Putamen (tissue), 1 donor: ENCODE measurements at places on chromosomes 4 and X.

- DNase-seq: no peak
These were observed 62.7 kb downstream of the SH3RF1 start for GRCh38 chr4:169208090-169208455.

DNA sequence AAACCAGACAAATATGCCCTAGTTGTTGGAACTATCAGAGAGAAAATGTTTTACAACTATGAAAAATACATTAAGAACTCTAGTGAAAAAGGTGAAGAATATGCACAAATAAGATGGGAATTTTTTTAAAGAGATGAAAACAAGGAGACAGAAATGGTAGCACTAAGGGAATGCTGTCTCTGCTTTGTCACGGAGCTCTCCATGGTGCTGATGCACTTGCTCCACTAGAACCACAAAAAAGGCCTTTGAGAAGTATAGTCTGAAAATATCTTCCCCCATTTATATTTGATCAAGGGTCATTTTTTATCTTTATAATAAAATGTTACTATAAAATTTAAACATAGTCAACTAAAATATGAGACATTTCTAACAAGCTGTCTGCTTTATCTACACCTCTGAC, 1655.5 kb upstream of the AGA start:
- no peak for DNase-seq

DNA sequence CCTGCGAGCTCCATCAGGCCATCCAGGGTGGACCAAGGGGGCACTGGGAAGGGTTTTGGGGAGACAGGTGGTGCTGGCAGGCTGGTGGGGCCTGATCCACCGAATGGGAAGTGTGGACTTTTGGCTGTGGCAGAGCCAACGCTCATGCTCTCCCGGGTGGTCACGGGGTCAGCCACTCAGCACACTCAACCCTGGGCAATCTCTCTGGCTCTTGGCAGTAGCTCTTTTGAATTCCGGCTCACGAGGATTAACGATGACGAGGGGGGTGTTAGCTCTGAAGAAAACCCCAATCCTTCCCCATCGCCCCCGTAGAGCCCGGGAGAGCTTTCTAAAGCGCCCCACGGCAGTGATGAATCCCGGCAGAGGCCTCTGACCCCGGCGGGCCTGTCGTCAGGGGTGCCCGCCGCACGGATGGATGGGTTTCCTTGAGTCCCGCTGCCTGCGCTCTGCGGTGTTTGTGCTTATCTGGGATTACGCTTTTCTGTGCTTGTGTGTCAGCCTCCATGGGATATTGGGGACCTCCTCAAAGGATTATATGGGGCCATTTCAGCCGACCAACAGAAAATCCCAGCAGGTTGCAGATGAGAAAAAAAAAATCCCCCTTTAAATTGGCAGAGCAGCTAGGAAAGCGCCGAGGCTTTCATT, 156.8 kb upstream of the PSAPL1 start:
- no peak for DNase-seq

GRCh38 chr4:4338210-4339001, 48.4 kb downstream of the ZBTB49 start:
- no peak for DNase-seq

- DNase-seq: no peak
These were observed 1806.6 kb upstream of the AGA start for GRCh38 chr4:179248821-179249220.

DNA sequence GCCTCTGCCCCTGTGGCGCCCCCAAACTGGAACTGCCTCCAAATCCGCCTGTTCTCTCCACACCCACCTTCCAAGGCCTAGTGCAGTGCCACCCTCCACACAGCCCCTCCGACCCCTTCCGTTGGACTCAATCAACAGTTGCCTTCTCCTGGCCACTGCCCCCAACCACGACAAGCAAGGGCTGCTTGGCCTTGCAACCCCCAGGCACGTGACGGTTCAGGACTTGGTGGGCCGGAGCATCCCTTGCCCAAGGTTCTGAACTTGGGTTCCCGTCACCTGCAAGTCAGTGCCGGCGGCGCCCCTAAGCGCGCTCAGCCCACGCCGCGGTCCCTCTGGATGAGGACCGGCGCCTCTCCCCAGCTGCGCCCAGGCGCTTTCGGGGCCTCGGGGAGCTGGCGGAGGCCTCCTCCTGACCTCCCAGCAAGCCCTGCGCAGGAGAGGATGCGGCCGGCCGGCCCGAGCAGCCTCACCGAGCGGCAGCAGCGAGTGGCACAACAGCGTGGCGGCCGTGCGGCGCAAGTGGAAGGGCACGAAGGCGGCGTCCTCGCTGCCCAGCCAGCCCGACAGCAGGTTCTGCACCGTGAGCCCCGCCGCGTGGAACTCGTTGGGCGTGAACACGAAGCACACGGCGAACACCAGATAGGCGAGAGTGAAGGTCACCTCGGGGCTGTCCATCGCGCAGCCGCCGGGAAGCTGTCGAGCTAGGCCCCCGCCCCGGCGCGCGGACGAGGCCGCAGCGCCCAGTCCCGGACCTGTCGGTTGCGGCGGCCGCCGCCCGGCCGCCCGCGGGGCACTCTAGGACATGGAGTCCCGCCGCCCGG, 750 bp downstream of the TMEM129 start:
- DNase-seq: no peak

GRCh38 chr4:36753048-36753447, 471.6 kb downstream of the DTHD1 start:
- DNase-seq: no peak

DNA sequence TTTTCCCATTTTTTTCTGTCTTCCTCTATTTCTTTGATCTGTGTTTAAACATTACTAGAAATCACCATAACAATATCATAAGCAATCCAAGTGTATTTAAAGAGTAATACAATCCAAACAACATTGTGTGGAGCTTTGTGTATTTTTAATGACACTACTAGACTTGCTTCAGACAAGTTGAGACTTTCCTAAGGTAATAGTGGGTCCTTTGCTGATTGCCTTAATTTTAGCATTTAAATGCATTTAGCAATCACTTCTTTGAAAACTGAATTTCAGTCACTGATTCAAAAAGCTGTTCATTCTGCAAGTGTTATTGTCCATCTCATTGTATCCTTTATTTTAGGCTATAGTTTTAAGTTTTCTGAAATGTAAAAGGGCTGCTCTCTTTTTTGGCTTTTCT, 804.8 kb downstream of the ADGRL3 start:
- no peak for DNase-seq

DNA sequence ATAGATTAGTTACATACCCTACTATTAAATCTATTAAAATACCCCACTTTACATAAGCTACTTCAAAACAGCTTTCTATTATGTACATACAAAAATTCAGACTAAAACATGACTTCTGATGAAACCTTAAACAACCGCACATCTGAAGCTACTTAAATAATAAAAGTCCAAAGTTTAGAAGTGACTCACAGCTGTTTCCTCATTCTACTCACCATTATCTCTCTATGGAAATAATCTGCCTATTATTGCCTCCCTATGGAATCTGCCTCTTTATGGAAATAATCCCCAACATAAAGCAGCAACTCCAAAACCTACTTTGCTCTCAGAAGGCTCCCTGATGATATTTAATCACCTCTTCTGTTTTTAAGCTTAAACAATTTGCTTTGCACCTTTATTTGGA, 15.7 kb upstream of the BANK1 start:
- DNase-seq: no peak

- no peak for DNase-seq
These were observed 8.2 kb downstream of the CAPN6 start for GRCh38 chrX:111262086-111262485.
